ENCODE measurements at places on chromosomes 7 and 10.

DNA sequence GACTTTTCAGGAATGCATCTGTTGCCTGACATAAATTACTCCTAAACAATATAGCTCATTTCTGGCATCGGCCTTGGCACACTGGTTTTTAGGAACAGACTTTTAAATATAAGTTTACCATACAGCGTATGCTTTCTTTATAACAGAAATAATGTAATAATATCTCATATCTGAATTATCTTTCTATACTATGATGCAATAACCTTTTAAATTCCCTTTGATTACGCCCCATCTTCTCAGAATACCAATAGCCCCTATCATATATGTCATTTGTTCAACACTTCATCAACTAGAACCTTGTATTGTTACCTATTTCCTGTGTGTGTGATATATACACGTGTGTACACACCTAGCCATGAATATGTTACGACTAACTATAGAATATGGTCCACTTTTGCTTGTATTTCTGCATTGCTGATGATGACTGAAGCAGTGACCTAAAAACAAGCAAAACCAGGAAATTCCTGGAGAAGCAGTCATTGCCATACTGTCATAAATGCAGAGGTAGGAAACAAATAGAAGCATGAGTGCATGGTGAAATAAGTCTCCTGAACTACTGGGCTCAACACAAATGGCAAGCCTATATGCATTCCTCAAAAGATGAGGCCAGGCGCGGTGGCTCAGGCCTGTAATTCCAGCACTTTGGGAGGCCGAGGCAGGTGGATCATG, 618.4 kb upstream of the NRP1 start:
- no peak for DNase-seq

GRCh38 chr10:69685802-69686585, 55.9 kb downstream of the FAM241B start:
- no peak for DNase-seq

- no peak for DNase-seq
Observed at GRCh38 chr10:56991591-56992069, 630.6 kb upstream of the ZWINT start.

DNA sequence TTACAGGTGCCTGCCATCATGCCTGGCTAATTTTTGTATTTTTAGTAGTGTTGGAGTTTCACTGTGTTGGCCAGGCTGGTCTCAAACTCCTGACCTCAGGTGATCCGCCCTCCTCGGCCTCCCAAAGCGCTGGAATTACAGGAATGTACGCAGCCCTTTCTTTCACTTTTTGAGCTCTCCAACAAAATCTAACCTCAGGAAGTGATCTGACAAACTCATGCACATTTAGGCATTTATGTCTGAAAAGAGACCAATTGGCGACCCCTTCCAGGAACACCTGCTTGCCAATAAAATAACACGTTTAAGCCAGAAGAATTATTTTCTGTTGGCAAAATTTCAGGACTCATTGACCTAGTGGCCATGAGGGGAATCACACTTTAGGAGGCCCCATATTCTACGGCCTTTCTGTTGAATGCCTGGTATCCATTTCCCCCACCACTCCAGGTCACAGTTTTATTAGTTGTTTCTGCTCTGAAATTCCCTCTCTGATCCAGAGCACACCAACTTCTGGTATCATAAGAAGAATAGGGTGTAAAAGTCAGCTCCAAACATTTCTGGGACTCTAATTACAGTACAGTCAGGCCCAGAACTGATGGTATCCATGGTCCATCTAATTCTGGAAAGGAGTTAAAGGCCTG, 65.8 kb upstream of the FRMD4A start:
- DNase-seq = no peak

- DNase-seq = no peak
Observed at GRCh38 chr7:16135658-16136057, 285.7 kb downstream of the CRPPA start.

DNA sequence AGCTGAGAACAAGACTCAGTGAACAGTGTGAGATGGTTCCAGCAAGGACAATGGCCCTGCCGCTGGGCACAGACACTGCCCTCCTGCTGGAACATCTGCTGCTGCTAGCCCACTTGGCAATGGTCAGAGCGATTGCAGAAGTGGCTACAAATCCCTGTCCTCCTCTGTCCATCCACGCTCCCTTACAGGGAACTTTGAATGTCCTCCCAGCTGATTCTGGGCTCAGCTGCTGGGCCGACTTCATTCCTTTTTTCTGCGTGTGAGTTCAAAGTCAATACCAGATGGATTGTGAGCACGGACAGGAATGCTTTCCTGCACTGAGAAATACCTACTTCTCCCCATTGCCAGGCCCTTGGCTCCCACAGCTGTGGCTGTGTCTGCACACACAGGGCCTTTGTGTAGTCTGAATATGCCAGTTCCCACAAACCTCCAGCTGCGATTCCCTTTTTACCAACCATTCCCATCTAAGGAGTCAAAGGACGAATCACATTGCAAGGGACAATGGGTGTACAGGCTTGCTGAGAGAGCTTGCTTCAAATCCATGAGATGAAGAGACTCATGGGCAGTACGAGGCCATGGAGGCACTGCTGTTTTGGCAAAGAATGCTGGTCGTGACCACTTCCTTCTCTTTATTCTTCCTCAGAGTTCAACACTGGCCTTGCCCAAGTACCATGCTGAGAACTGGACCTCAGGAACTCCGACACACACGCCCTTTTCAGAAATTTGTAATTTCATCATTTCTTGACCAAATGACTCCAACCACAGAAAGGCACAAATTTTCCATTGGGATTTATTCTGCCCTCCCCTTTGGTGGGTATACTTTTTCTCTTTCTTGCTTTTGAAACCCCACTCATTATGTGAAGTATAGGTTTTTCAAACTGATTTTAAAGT, 44.2 kb downstream of the BPGM start:
- no peak for DNase-seq

DNA sequence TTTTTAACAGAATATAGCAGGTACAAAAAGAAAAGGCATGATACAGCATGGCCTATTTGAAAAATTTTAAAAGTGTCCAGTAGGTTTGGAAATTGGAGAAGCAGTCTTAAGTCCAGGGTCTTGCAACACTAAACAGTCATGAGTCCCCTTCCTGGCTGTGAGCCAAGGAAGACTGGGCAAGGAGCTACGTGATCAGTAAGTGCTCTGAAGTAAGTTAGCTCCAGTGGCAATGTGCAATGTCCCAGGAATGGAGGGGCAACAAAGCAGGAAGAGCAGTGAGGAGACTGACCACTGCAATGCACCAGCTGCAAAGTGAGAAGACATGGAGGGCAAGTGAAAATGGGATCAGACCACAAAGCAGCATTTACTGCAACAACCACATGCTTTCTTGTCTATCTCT, 72.9 kb upstream of the GRID1 start:
- no peak for DNase-seq

GRCh38 chr7:3641582-3641981, 340.5 kb downstream of the SDK1 start:
- DNase-seq = no peak

All from DMS79 (cell line).